Right renal pelvis (tissue), 4 donors: ENCODE measurements at places on chromosomes 6 and 20.

- DNase-seq: no peak
These were observed 8.1 kb upstream of the GINM1 start for GRCh38 chr6:149558029-149558428.

GRCh38 chr6:148074738-148075137 is 267.9 kb upstream of the SASH1 start:
- DNase-seq: no peak

GRCh38 chr6:41092421-41093140 is 19.8 kb downstream of the NFYA start:
- no peak for DNase-seq

DNA sequence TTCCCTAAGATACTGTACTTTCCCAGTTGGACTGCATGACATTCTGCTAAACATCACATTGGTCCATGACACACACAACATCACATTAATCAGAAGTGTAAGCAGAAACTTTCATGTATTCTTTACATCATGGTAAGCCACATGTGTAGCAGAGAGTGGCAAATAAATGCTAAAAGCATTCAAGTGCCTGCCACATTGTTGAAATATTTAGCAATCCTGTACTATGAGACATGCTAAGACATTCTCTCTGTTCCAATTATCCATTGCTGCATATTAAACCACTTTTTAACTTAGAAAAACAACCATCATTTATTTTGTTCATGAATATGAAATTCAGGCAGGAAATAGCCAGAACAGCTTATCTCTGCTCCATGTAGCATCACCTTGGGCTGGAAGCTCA is 207.7 kb upstream of the GJE1 start:
- no peak for DNase-seq

DNA sequence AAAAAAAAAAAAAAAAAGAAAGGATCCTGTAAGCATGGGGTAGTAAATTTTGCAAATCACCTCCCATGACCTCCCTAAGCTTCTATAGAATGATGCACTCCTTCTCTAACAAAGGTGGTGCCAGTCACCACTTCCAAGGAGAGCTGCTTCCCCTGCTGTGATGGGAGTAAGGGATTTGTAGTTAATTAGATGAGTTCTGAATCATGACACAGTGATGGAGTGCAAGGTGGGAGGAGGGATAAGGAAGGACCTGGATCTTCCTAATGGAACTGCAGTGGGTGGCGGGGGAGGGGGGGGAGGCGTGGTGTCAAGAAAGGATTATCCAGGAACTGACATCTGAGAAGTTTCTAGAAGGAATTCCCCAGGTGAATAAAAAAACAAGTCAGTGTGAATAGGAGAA is 47.8 kb downstream of the NRN1 start:
- DNase-seq: no peak
